Stimulated activated CD4-positive, alpha-beta T cell treated with anti-CD3 and anti-CD28 coated beads, Interleukin-4, amount 100 ng/mL, for 4 hours (primary cell): ENCODE measurements at places on chromosomes 6 and 20.

DNA sequence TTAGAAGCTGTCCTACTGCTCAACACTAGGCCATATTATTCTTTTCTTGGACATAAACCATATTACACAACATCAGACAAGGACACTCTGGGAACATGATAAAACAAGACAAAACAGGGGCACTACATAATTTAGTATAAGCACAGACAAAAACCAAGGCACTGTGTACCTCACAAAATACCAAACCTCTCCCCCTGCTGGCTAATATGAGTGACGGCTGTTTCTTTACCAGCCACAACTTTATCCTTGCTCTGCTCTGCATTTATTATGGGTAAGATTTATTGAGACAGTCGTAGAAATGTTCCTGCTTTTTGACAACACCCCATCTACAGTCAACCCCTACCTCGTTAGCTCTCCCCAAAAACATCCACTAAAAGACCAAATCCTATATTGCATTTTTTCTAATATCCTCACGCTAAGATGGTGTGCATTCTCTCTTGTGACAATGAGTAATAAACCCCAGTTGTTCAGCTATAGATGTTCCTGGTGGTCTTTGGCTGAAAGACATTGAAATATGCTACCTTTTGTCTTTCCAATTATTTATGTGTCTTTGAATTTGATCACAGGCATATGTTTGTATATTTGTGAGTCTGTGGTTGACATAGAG is 23.8 kb upstream of the POLR1H start:
- DNase-seq: no peak

GRCh38 chr6:113394216-113394615 is 462.9 kb upstream of the MARCKS start:
- no peak for DNase-seq

DNA sequence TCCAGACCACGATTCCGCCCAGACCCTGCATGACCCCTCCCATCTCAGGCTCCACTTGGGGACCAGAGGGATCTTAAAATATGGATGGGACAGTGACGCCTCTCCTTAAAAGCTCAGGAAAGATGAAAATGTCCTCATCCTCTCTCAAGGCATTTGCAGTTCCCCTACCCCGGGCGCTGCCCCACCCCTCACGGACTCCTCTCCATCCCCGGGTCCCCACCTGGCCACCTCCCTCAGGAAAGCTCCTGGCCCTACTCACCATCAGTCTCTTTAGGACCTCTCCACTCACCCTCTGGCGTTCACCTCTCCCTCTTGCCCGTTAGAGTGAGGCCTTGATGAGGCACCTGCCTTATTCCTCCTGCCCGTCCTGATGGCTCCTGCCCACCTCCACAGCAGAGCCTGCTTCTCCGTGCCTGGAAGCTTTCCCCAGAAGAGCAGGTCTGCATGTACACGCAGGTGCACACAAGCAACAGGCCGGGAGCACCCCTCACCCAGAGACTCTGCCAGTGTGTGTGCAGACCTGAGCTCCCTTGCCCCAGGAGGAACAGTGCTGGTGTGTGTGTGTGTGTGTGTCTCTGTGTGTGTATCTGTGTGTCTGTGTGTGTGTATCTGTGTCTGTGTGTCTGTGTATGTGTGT is 105.6 kb upstream of the NXT1 start:
- no peak for DNase-seq

DNA sequence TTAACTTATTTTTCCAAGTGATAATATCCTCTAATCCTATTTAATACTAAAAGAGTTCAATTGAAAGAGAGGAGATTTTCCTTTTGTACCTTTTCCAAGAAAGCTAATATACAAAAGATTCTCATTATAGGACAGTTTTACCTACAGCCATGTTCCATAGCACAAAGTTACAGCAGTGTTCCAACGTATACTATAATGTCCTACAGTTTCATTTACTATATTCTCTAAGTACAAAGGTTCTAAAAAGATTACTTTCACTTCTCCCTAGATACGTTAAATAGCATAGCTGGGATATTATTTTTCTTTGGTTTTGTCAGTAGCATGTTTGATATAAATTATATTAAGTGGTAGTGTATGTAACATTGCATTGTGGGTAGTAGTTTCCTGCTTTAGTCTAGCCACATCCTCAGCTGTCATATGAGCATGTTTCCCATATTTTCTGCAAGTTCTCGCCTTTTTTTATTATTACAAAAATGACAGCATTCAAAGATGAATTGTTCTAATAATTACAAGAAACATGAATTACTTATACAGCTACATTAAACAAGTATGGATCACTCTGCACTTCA is 4.4 kb upstream of the RUNX2 start:
- no peak for DNase-seq

GRCh38 chr6:144347933-144348332 is 62.8 kb downstream of the UTRN start:
- no peak for DNase-seq

DNA sequence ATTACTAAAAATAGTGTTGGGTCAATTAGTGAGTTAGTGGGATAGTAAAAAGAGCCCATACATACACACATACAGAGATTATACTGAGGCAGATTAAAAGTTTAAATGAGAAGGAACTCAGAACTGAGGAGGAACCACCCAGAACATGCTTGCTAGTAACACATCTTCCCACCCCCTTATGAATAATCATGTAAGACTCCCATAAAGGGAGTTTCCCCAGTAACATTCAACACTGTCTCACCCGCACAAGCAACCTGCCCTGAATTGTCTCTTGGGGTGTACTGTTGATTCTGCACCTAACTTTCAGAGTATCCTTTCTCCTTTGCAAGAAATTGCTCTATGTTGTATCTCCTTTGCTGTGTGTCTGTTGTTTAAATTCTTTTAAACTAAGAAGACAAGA is 11.1 kb upstream of the HLA-DQB2 start:
- no peak for DNase-seq

- no peak for DNase-seq
Measured at GRCh38 chr6:37388578-37388977, 34.8 kb downstream of the RNF8 start.

GRCh38 chr6:52815167-52816092 is 11.8 kb upstream of the GSTA1 start:
- peak; percentile 19 for DNase-seq

GRCh38 chr20:24816907-24817306 is 132.2 kb upstream of the CST7 start:
- no peak for DNase-seq

GRCh38 chr6:113763876-113764275 is 93.3 kb upstream of the MARCKS start:
- DNase-seq: no peak

DNA sequence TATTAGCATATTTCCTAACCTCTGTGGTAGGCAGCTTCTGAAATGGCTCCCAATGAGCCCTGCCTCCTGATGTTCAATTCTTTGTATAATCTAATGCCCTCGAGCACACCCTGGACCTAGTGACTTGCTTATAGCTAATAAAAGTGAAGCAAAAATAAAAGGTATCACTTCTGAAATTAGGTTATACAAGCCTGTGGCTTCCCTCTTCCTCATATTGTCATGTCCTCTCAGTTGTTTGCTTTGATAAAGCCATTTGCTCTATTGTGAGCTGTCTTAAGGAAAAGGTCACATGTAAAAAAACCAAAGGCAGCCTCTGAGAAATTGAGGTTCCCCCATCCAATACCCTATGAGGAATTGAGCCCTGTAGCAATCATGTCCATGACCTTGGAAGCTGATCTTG is 442.1 kb upstream of the ADGRB3 start:
- no peak for DNase-seq

DNA sequence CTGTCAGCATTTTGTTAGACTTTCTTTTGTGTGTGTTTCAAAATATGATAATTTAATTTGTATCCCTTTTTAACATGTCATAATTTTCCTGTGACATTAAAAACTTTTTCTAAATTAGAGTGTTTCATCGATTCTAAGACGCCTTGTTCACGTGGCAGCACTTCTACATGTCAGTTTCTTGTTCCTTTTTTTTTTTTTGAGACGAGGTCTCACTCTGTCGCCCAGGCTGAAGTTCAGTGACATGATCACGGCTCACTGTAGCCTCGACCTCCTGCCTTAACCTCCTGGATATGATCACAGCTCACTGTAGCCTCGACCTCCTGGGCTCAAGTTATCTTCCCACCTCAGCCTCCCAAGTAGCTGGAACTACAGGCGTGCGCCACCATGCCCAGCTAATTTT is 27.6 kb upstream of the ADRM1 start:
- DNase-seq: no peak

- DNase-seq: no peak
Measured at GRCh38 chr20:38113401-38114325, 51.4 kb downstream of the TGM2 start.

DNA sequence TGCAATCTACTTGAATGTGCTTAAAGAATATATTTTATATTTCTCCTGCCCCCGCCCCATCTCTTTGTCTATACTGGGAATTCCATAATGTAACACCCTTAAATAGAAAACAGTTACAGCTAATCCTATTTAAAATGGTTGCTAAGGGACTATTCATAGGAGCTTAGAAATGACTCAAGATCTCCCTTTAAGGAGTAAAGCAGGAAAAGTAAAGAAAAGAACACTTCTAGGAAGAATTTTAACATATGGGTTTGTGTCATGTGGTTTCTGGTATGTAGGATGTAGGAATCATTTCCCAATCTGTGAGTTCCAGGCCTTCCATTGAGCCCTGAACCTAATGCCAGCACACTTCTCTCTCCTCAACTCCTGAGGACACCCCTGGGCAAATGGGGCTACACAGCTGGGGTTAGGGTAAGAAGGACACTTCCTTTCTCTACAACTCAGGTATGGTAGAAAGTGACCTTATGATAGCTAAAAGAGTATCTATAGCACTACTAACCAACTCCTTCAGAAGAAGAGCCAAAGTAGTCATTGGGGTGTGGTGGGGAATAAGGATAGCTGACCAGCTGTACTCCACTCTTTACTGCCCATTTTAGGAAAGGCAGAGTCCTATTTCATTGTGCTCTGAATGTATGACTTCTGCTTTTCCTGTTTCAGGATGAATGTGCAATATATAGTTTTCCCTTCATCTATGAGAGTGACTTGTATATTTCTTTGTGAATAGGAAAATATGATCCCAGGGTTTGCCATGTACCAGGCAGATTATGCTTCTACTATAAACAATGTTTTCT is 27.3 kb downstream of the RIMS1 start:
- DNase-seq: no peak

GRCh38 chr6:33213166-33213988 is 5.1 kb downstream of the RING1 start:
- DNase-seq: no peak

- no peak for DNase-seq
Measured at GRCh38 chr6:84253380-84253779, 25.9 kb upstream of the CEP162 start.

DNA sequence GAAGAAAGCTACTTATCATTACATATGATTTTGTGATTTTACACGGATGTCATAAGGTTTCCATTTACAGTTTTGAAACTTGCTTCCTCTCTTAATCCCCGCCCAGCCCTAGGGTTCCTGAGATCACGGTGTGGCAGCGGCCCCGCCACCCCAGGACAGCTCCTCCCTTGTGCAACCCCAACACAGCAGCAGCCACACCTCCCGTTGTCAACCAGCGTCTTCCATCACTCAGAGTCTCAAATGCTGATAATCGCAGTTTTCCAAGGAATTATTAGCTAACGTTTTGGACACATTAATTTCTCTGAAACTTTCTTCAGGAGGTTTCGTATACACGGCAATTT is 204.8 kb downstream of the THBS2 start:
- no peak for DNase-seq

DNA sequence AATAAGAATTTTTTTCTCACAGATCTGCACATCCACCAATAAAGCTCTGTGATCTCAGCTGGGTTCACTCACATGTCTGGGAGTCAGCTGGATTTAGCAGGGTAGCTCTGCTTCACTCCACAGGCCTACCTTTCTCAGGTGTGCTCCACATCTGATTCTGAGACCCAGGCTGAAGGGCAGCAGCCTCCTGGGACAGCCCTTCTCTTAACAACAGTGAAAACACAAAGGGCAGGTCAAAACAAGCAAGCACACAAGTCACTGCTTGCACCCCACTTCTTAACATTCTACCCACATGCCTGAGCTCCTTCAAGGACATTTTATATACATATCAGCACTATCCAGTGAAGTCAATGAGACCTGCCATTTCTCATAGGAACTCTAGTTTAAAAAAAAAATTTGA is 96.0 kb upstream of the MAP3K4 start:
- no peak for DNase-seq

- peak; percentile 18 for DNase-seq
Measured at GRCh38 chr6:166626177-166627032, 646 bp downstream of the RPS6KA2 start.

- no peak for DNase-seq
Measured at GRCh38 chr20:47036091-47036870, 141.6 kb downstream of the EYA2 start.

GRCh38 chr6:10555625-10556309 is 34.6 kb downstream of the GCNT2 start:
- no peak for DNase-seq

- no peak for DNase-seq
Measured at GRCh38 chr6:47446669-47447330, 30.8 kb upstream of the CD2AP start.

- DNase-seq: no peak
Measured at GRCh38 chr6:54467384-54467783, 159.1 kb downstream of the TINAG start.

GRCh38 chr6:29071831-29072723 is 15.0 kb downstream of the OR2B3 start:
- no peak for DNase-seq

DNA sequence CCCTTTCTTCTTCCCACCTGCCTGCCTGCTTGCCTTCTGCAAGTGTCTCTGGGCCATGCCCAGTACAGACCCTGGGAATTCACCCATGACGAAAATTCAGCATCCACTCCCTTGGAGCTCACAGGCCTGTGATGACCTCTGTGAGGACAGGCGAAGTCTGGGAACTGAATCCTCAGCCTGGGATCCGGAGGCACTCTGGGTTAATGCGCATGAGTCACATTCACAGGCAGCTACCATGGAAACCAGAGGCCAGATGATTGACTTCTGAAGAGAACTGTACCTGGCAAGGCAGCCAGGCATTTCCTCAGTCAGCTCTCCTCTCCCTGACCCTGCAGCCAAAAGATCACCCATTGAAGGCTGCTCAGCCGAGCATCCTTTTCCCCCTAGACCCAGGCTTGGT is 41.0 kb downstream of the SLC9A8 start:
- DNase-seq: no peak

- DNase-seq: no peak
Measured at GRCh38 chr6:44696099-44696498, 308.6 kb downstream of the CDC5L start.

DNA sequence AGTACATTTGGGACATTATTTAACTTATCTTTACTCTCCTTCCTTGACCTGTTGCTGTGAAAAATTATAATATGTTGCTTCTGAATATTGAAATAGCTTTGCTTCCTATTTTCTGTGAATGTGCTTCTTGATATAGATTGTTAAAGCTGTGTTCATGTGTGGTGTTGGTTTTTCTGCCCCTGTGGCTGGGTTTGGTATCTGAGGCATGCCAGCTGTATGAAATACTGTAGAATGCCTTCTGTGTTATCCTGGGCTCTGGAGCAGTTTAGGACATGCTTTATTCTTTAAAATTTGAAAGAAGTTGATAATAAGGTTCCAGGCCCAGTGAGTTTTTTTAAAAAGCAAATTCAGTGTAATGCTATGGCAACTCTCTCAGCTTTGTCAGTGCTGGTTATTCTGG is 71.7 kb downstream of the HIVEP1 start:
- DNase-seq: no peak
